Activated T-helper 1 cell treated with anti-CD3 and anti-CD28 coated beads, Interleukin-12 subunit alpha, Interleukin-12 subunit beta, Interleukin-2, Interleukin-4 antibody, amounts not matched to agents 30 ng/mL and 10 ng/mL and 1 ng/mL, durations not matched to agents 14 hours and 24 hours and 36 hours (primary cell): ENCODE measurements at places on chromosomes 16 and 17. TPM values are rescaled to one million over a fixed set of nuclear protein-coding genes. Genes with fewer than 3 reads are reported as not detected.

DNA sequence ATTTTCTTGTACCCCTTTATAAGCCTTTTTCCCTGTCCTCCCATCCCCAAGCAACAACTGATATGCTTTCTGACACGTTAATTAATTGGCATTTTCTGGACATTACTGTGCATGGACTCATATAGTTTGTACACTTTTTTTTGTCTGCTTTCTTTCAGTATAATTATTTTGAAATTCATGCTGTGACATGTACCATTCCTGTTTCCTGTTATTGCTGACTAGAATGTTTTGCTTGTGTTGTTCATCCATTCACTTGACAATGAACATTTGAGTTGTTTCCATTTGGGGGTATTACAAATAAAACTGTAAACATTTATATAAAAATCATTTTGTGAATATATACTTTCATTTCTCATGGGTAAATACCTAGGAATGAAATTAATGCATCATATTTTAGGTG lies 50.6 kb downstream of the RBBP6 start:
- no peak for DNase-seq

- no peak for DNase-seq
Measured at GRCh38 chr17:77164483-77165091, 23.8 kb downstream of the SEC14L1 start.

GRCh38 chr16:64172652-64173051 lies 949.2 kb downstream of the CDH11 start:
- no peak for DNase-seq

DNA sequence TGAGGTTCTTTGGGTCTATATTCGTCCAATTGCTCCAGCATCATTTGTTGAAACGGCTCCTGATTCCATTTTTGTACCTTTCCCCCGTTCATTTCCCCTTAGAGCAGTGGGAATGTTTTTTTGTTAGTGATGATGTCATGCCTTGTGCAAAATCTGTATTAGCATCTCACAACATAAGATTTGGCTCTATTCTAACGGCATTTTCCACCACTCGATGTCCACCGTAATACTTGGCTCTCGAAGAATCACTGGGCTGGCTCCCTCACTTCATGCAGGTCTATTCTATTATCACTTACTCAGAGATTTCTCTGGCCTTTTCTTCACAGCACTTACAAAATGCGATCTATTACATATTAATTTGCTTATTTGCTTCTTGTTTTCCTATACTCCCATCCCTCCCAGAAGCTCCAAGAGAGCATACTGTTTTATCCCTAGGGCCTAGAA lies 571 bp upstream of the NME1 start:
- DNase-seq = no peak

DNA sequence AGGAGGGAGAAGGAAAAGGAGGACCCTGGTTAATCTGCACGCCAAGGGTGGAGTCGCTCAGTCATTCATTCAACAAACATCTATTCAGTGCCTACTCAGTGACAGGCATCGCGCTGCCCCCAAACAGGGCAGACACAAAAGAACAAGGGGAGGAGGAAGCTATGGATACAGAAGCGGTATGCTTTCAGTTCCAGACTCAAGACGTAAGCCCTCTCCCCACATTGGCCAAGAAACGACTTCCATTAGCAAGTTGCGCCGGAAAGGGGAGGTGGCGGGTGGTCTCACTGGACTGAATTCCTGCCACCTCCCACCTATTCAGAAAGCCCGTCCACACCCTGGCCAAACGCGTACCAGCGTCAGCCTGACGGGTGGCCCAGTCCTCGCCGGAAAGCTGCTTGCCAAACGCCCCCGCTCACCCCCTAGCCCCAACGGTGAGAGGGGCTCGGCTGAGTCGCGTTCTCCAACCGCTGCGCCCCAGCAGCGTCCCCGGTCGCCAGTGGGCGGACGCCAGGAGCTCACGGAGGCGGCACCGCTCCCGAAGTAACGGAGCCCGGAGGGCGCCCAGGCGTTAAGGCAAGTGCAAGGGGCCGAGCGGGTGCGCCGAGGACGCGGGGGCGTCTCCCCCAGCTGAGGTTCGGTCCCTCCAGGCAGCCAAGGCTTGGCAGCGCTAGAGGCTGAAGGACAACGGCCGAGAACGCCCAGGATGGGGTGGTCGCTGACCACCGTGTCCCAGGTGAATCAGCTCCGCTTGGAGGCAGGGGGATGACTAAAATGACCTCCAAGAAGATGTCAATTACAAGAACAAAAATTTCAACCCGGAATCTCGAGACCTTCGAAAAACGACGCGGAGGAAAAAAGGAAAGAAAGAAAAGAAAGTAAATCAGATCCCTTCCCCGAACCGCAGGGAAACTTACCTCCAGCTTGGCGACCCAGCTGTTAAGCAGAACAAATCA lies 470.7 kb downstream of the SOX9 start:
- DNase-seq = no peak

GRCh38 chr16:23518435-23518891 lies 8.2 kb upstream of the GGA2 start:
- DNase-seq = no peak

- no peak for DNase-seq
Measured at GRCh38 chr17:39208893-39209292, 8.8 kb downstream of the RPL19 start.

DNA sequence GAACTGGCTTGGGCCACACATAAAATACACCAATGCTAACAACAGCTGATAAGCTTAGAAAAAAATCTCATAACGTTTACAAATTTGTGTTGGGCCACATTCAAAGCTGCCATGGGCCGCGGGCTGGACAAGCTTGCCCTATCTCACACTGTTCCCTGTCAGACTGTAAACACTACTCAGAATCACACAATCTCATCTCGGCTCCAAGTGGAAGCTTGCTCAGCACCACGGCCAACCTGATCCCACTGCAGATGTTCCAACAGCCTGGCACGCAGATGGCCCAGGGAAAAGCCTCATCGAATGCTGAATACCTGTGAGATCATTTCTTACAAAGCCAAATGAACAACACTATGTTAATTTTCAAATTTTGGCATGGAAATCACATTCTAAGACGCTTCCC lies 125.8 kb downstream of the ANKRD11 start:
- no peak for DNase-seq

Gene PNMT
- total RNA-seq = not detected in 2 replicates

Gene HSF4
- 30.3 and 36.8 TPM in 2 replicates for total RNA-seq

Gene HOXB6
- total RNA-seq = 0.71 and 0.99 TPM in 2 replicates
